AG09309 (cell line): ENCODE measurements at places on chromosomes 2 and 18.

DNA sequence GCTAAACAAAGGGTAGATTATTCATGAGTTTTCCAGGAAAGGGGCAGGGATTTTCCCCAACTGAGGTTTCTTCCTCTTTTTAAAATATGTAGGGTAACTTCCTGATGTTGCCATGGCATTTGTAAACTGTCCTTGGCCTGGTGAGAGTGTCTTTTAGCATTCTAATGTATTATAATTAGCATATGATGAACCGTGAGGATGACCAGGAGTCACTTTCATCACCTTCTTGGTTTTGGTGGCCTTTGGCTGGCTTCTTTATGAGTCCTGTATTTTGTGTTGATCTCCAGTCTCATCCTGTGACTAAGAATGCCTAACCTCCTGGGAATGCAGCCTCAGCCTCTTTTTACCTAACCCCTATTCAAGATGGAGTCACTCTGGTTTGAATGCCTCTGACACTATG is 391.0 kb upstream of the LINC00305 start:
- no peak for DNase-seq

GRCh38 chr18:79643054-79643984 is 36.3 kb upstream of the CTDP1 start:
- no peak for DNase-seq

- DNase-seq = no peak
Measured at GRCh38 chr2:1561811-1562421, 148.7 kb downstream of the TPO start.

GRCh38 chr18:48345596-48345995 is 63.6 kb downstream of the ZBTB7C start:
- no peak for DNase-seq

DNA sequence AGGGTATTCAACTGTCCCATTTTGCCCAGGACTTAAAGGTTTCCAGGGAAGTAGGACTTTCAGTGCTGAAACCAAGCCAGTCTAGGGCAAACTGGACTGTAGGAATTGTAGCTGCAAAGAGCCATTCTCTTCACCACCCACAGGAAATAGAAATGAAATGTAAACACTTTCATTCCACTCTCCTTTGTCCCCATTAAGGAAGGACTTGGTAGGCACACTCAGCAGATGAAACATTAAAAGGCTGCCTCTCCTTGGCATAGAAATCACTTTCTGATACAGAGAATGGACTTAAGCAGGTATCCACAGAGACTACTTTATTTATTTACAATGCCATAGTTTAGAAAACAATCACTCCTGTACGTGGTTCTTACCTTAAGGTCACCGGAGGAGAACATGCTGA is 102.9 kb upstream of the CCDC195 start:
- DNase-seq = no peak

DNA sequence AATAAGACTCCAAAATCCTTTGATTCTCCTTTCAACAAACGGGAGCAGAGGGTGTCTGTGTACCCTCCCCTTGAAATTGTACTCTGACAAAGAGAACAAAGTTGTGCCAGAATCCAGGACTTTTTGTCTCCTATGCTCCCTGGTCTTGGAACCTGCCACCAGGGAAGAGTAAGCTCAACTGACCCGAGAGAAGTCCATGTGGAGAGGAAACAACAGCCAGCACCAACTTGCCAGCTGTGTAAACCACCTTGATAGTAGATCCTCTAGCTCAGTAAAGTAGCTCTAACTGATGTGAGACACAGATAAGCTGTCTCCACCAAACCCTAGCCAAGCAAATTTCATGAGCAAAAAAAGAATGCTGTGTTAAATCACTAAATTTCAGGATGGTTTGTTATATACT is 46.9 kb downstream of the LNPK start:
- no peak for DNase-seq

DNA sequence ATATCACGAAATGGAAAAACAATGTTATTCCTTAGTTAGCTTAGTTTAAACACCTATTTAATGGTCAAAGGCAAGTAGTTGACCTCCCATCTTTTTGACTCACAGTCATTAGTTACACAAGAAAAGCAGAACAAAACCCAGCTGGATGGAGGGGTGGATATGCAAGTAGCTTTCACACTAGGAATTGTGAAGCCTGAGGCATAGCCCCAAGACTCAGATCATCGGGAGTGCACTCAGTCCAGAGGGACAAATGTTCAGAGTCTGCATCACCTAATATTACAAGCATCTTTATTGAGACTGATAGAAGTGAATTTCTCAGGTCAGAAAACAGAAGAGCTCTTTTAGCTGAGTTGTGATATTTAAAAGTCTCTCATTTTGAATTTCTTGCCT is 15.5 kb upstream of the CPS1 start:
- DNase-seq = no peak

GRCh38 chr2:42942214-42942989 is 150.0 kb upstream of the HAAO start:
- no peak for DNase-seq

DNA sequence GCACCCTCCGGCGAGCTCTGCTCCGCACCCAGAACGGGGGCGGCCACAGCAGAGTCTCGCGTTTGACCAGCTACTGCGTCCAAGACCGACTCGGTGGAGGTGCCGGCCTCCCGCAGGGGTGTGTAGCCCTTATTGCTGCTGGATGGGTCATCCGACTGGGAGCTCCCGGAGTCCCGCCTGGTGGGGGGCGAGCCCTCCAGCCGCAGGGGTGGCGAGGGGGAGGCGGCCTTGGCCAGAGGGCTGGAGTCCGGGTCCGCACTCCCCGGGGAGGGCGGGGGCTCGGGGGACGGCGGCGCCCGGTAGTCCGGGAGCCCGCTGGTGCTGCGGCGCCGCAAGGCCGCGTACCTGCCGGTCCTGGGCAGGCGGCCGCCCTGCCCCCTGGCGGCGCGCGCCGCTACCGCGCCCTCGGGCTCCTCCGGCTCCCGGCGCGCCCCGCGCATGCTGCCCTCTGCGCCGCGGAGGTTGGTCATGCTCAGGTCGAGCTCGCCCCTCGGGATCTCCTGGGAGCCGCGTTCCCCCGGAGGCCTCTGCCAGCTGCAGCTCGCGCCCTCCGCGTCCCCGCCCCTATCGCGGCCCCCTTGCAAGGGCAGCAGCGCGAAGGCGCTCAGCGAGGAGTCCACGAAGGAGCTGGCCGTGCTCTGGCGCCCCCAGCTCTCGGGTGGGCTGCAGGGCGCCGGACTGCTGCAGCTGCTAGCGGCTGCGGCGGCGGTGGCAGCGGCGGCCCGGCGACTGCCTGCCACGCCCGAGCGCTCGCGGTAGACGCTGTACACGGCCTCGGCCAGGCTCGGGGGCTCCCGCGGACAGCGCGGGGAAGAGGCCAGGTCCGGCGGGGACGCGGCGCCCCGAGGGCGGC is 4.8 kb downstream of the TMEM200C start:
- DNase-seq = no peak

GRCh38 chr18:3605486-3605952 is 155.5 kb downstream of the TGIF1 start:
- DNase-seq = no peak

- no peak for DNase-seq
Measured at GRCh38 chr2:14424478-14425390, 207.8 kb upstream of the LRATD1 start.

GRCh38 chr18:27136208-27136535 is 48.9 kb downstream of the CHST9 start:
- DNase-seq = no peak

DNA sequence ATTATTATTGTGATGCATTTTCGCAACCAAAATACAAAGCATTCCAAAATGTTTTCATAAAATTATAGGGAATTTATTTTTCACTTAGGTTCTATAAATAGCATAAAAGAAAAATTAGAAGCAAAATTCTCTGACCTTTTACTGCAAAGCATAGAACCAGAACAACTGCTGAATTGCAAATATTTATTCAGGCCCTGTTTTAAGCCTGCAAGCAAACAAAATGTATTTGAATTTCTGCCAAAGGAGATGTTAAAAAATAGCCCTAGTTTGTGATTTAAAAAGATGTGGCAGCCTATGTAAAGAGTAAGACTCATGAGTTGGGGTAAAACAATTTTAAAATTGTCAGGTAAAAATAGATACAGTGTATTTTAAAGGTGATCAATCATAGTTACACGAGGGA is 138.1 kb downstream of the KCNJ3 start:
- no peak for DNase-seq

- no peak for DNase-seq
Measured at GRCh38 chr2:19847486-19847885, 54.3 kb downstream of the TTC32 start.

- DNase-seq = no peak
Measured at GRCh38 chr2:20692081-20692480, 25.1 kb downstream of the GDF7 start.

DNA sequence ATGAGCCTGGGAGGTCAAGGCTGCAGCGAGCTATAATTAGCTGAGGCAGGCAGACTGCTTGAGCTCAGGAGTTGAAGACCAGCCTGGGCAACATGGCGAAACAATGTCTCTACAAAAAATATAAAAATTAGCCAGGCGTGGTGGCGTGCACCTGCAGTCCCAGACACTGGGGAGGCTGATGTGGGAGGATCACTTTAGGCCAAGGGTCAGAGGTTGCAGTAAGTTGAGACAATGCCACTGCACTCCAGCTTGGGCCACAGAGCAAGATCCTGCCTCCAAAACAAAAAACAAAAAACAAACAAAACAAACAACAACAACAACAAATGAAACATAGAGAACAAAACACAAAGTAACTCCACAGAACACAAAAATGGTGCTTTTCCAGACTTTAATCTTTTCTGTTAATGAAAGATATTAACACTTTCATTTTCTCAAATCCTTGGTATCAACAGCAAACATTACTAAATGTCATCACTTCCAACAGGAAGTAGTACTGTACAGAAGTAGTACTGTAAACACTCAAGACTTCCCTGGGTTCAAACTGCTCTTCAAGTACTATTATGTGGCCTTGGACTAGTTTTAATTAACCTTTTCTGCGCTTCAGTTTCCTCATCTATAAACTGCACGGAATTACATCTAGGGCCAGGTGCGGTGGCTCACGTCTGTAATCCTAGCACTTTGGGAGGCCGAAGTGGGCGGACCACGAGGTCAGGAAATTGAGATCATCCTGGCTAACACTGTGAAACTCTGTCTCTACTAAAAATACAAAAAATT is 27.9 kb downstream of the PUM2 start:
- DNase-seq = no peak

DNA sequence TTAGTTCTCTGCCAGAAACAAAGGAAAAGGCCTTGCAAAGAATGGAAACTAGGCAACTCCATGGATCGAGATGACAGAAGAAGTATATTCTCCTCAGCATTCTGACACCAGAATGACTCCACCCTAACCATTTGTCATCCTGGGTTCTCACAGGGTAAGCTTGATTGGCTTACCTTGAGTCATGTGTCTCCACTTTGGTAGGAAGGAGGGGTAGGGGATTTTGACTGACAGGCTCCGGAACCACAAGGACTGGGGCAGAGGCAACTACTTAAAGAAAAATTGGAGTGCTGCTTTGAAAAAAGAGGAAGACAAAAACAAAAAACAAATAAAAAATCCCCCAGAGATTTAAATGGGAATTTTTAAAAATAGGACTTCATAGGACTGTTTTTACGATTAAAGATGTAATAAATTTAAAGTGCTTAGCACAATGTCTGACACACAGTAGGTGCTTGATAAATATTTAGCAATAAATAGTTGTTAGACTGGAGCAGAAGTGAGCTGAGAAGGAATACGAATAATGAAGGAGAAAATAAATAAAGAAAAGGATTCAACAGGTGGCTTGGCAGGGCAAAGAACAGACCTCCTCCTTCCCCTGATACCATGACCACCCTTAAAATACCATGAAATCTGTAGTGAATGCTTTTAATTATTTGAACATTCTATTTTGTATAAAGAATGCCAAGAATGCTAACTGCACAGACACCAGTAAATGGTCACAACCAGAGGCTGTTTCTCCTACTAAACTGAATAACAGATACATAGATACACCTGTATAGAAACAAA is 230.2 kb downstream of the CDCA7 start:
- DNase-seq = no peak

DNA sequence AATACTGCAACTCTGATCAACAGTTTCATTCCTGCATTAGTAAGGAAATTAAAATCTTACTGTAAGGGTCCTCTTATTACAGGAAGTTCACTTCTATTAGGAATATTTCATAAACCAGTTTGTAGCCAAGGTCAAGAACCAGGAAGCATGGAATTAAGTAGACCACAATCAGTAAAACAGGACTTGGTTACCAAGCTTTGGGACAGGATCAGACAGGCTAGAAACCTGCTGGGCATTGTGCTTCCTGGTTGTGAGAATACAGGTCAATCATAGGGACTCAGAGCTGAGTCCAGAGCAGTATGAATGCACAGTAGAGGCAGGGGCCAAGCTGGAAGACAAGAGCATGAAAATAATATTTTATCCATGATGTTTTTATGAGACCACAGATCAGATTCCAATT is 248.0 kb downstream of the IKZF2 start:
- no peak for DNase-seq

DNA sequence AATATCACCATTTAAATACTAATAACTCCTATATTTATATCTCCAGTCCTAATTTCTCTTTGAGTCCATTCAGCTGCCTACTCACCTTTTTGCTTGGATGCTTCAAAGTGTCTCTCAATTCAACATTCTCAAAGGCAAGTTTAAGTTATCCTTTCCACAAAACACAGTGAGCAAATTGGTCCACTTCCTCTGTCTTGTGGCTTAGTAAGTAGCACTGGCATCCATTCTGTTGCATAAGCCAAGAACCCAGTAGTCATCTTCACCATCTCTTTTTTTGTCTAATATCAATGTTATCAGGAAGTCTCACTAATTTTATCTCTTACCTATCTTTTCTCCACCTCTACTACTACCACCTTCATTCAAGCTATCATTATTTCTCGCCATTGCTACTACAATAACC is 27.4 kb upstream of the IL1RL1 start:
- no peak for DNase-seq

DNA sequence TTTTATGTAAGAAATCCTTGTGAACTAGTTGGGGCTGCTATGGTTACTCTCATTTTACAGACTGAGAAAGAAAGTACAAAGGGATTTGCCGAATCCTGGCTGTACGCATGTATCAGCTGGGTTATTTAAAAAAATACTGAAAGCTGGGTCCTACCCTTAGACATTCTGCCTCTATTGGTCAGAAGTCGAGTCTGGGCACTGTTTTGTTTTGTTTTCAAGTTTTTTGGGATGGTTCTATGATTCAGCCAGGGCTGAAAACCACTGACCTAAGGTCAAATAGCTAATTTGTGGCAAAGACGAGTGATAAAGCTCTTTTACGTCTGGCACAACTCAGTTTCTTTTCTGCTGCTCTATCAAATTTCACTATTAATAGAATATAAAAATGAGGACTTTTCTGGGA is 5.9 kb upstream of the SLC8A1 start:
- DNase-seq = no peak
